Activated CD4-positive, CD25-positive, alpha-beta regulatory T cell treated with anti-CD3 and anti-CD28 coated beads, Interleukin-2, amount 50 U/mL, for 16 hours (primary cell): ENCODE measurements at places on chromosomes 3 and 15.

DNA sequence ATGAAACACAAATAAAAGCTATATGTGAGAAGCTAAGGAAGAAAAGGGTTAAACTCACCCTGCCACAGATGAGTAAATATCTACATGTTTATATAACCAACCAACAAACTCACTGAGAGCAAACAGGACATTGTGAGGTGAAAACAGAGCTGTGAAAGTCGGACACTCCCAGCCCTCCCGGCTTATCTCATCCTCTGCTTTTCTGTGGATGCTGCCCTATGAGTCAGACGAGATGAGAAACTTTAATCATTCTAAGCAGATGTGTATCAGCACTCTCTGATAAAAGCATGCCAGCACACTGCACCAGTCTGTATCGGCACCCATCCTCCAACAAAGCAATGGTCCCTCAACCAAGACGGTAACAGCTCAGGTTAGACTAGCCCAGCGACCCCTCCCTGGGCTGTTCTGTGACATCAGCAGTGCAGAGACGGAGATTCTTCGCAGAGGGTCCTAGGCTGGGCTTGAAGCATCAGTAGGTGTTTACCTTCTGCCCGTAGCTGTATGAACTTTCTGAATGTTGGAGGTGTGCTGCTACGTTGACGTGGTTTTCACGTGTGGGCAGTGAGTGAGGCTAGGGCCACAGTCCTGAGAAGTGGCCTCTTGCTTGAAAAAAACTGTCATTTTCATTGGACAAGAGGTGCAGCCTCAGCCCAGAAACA, 119.8 kb upstream of the ALDH1A3 start:
- DNase-seq: no peak

DNA sequence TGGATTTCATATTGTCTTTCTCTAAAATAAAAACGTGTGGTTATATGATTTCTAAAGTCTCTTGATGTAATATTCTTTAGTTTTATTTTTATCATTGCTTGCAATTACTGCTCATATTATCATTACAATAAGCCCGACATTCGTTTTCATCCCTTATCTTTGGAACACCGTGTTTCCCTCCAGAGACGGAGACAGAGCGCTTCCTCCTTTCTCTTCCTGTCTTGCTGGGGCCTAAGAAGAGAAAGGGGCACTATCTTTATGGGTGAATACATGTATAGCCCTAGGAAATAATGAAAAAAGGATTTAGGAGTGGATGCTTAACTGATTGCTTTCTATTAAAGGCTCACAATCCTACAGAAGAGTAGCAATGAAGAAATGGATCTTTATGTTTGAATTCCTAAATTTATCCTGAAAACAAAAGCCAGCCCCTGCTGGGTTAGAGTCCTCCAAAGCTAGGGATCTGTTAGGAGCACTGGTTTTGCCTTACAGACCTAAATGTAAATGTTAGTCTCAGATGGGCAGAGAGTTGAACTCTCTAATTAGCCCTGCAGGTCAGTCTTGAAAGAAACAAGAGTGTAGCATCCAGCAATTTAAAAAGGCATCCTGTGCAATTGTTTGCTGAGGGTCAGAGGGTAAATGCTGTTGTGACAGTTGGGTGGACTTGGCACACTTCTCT, 145.1 kb downstream of the TP63 start:
- DNase-seq: no peak

GRCh38 chr3:30719536-30719935, 113.1 kb downstream of the TGFBR2 start:
- no peak for DNase-seq

DNA sequence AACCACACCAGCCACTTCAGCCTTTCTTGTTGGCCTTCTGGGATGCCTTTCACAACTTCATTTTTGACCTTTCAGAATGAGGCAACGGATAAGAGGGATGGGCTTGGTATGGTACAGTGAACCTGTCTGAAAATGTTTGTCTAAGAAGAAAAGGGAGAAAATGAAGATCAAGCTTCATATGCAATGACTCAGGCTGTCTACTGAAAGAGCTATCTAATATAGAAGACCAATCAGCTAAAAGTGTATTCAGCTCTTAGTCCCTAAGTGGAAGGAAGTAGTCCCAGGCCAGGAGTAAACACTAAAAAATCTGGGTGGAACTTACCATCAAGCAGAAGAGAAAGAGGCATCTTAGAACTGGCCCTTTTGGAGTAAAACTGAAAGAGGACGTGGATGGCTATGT, 12.2 kb upstream of the UPK1B start:
- no peak for DNase-seq

- no peak for DNase-seq
Observed at GRCh38 chr3:46027021-46027705, at the start of gene XCR1. TSS of gene XCR1 (minus strand) at chr3:46027483. CDS start at chr3:46021947, 5,536 bp downstream.

GRCh38 chr3:100761951-100762350, 52.7 kb downstream of the TFG start:
- no peak for DNase-seq

DNA sequence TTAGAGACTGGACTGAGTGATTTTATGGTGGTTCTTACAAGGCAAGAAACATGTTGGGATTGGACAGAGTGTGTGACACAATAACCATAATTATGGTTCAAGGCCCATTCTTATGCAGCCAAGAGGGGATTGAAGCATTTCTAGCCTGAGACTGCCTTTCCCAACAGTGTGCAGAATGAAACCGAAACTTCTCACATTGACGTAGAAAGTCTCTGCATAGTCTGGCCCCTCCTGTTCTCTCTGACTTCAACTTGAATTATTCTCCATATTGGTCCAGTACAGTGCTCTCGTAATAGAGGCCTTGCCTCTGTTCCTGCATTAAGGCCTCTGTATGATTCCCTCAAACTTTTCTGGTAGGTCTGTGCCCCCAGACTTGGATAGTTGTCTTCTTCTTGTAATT, 138.3 kb downstream of the DIPK2A start:
- no peak for DNase-seq

GRCh38 chr15:68704496-68705021, 116.1 kb downstream of the ANP32A start:
- no peak for DNase-seq

DNA sequence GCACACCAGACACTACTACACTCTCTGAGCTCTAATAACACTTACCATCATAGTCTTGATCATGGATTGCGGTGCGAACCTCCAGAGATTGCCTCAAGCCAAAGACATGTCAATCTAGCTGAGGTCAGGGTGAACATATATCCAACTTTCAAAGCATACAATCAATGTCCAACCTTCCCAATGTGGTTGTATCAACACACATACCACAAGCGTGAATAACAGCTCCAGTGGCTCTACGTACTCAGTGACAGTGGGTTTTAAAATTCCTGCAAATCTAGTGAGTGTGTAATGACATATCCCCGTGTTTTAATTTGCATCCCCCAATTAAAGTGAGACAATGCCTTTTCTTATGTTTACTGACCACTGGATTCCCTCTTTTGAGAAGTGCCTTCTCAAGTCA, 29.6 kb downstream of the SFMBT1 start:
- no peak for DNase-seq

GRCh38 chr3:29337565-29337964, 56.7 kb downstream of the RBMS3 start:
- DNase-seq: no peak

- DNase-seq: no peak
Observed at GRCh38 chr3:23455775-23456174, 252.6 kb downstream of the UBE2E2 start.

DNA sequence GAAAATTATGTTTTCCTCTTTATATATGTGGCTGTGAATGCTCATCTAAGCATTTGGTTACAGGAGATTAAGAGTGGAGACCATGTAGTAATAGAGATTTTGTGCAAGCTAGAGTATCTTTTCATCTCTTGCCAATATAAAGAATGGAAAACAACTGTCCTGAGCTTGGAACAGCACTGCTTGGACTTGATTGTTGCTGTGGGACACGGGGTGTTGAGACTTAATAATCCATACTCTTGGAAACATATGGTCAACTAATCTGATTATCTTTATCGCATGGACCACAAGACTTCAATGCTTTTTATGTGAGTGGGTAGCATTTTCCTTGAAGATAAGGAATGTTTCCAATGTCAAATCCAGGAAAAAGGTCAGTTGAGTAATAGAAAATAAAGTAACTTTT, 806.3 kb downstream of the DIPK2A start:
- no peak for DNase-seq

- DNase-seq: no peak
Observed at GRCh38 chr3:10993729-10994065, 1.1 kb downstream of the SLC6A1 start.

- no peak for DNase-seq
Observed at GRCh38 chr3:44612678-44613077, 12.2 kb upstream of the ZNF197 start.

DNA sequence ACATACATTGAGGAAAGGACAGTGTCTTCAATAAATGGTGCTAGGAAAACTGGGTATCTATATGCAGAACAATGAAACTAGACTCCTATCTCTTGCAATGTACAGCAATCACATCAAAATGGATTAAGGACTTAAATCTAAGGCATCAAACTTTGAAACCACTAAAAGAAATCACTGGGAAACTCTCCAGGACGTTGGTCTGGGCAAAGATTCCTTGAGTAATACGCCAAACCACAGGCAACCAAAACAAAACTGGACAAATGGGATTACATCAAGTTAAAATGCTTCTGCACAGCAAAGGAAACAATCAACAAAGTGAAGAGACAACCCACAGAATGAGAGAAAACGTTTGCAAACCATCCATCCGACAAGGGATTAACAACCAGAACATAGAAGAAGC, 14.5 kb downstream of the LAMP3 start:
- no peak for DNase-seq

- DNase-seq: no peak
Observed at GRCh38 chr3:9205345-9206143, 43.9 kb downstream of the SRGAP3 start.

DNA sequence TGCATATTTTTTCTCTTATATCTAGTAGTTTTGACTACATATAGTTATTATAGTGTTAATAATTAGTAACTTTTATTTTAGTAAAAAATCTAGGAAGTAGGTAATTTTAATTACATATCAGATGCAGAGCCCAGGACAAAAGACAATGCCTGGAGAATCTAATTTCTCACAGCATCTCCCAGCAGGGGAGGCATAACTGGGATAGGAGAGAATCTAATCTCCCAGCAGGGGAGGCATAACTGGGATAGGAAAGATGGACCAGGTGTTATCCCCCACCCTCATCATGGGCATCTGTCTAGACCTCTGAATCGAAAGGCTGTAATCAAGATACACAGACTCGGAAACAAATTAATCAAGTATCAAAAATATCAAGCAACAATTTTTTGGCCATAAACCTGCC, 58.2 kb downstream of the OSTN start:
- no peak for DNase-seq

DNA sequence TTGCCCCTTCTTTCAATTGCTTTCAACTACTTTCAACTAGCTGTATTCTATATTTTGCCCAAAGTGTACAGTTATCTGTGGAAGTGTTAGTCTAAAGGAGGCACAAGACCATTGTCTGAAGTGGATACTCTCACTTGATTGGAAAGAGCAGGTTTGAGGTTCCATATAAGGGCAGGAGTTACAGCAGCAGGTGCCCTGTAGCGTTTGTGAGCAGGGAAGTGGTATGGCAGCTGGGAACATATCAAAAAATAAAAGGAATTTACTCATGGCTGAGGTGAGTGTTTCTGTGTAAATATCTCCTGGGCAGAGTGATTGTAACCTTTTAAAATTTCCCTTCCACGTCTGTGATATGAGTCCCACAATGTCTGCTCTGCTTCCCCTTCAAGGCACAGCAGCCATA, 38.5 kb upstream of the DNAJC13 start:
- DNase-seq: no peak

- no peak for DNase-seq
Observed at GRCh38 chr3:112629425-112629824, 11.5 kb downstream of the CCDC80 start.

DNA sequence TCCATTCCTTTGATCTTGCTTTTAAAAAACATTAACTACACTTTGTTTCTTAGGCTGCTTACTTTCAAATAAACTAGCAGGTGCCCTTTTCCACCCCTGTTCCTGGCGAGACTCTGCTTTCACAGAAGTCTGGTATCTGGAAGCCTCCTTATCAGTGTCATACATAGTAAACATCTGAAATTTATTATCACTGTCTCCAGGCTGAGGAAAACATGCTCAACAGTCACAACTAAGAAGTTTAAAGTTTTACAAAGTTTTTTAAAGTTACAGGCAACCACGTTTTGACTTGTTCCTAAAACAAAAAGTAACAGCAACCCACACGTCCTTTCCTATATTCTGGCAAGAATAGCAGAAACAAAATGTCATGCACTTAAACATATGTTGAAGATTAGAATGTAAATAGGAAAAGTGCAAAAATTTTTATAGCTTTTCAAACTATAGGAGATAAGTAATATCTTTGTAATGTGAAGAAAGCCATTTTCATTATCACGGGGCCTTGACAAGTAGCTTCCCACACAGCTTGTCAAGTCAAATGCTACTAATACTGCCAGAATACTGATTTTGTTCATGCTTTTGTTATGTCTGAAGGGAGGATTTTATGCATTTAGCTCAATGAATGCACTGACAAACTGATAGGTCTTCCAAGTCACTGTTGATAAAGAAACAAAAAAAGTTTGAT, 275.2 kb upstream of the KCNMB2 start:
- no peak for DNase-seq

- no peak for DNase-seq
Observed at GRCh38 chr3:85838921-85839320, 880.1 kb downstream of the CADM2 start.

DNA sequence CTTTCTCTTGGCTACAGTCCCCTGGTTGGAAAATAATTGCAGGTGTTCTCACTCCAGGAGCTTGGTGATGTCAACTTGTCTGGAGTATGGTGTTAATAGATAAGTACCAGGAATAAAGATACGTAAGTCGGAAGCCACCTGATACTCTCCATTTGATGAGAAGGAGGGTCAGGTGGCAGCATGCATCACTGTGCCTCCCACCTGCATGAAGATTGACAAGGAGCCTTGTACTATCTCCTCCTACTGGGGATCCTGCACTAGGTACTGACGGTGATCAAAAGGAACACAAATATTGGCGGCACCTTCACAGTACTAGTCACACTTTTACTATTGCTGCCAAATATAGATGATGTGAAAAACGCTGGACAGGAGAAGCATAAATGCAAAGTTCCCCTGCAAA, 32.6 kb upstream of the GABRB3 start:
- no peak for DNase-seq

DNA sequence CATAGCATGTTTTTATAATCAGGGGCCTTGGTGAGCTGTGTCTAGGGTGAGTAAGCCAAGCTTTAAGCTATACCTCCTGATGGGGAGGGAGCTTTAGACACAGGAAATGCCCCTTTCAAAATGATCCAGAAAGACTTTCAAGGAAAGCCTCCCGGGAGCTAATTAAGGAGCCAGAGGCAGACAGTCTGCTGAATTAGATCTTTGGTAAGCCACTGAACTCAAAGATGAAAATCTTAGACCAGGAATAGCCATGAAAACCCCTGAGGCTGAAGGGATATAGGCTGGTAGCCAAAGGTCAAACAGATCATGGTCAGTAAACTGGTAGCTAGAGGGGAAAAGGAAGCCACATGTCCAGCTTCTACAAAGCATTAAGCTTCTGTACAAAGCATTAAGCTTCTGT, 42.7 kb upstream of the GAP43 start:
- DNase-seq: no peak

DNA sequence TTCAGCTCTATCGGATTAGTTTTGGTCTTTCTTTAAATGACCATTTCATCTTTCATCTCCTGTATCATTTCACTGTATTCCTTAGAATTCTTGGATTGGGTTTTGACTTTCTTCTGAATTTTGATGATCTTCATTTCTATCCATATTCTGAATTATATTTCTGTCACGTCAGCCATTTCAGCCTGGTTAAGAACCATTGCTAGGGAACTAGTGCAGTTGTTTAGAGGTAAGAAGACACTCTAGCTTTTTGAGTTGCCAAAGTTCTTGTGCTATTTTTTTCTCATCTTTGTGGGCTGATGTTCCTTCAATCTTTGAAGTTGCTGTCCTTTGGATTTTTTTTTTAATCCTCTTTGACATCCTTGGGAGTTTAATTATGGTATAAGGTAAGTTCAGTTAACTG, 54.6 kb downstream of the STRIT1 start:
- no peak for DNase-seq
